H1 (cell line): ENCODE measurements at places on chromosomes 2 and 18. TPM values are rescaled to one million over a fixed set of nuclear protein-coding genes. Genes with fewer than 3 reads are reported as not detected.

Gene CCDC74B
- 6.4 and 8.1 TPM in 2 replicates for polyA plus RNA-seq

GRCh38 chr2:209986415-209986814 is 16.0 kb upstream of the RPE start:
- H3K36me3 ChIP-seq, result no peaks in the 10 kb centered on the region
- no peaks in the 10 kb centered on the region for H3K4me1 ChIP-seq
- H3K4me3 ChIP-seq, result no peak overlapping the region

- no peaks in the 10 kb centered on the region for H3K27me3 ChIP-seq
- no peak overlapping the region for H3K4me3 ChIP-seq
- DNase-seq, result no peak
- H3K4me1 ChIP-seq, result no peaks in the 10 kb centered on the region
- H3K36me3 ChIP-seq, result no peaks in the 10 kb centered on the region
- H3K27ac ChIP-seq, result no peak overlapping the region
Measured at GRCh38 chr2:173117678-173118077, 42.0 kb downstream of the MAP3K20 start.

- no peak overlapping the region for H3K4me3 ChIP-seq
- H3K27me3 ChIP-seq, result no peaks in the 10 kb centered on the region
- DNase-seq, result no peak
- no peak overlapping the region for H3K27ac ChIP-seq
- no peaks in the 10 kb centered on the region for H3K36me3 ChIP-seq
- H3K4me1 ChIP-seq, result no peaks in the 10 kb centered on the region; the same call in 1 of the 2 replicates
Measured at GRCh38 chr18:48330016-48330991, 78.9 kb downstream of the ZBTB7C start.

- H3K27ac ChIP-seq, result no peak overlapping the region
- no peaks in the 10 kb centered on the region for H3K36me3 ChIP-seq
- H3K4me1 ChIP-seq, result no peaks in the 10 kb centered on the region
- H3K4me3 ChIP-seq, result no peak overlapping the region
- no peaks in the 10 kb centered on the region for H3K27me3 ChIP-seq
Measured at GRCh38 chr18:44927127-44927849, 246.6 kb downstream of the SETBP1 start.

DNA sequence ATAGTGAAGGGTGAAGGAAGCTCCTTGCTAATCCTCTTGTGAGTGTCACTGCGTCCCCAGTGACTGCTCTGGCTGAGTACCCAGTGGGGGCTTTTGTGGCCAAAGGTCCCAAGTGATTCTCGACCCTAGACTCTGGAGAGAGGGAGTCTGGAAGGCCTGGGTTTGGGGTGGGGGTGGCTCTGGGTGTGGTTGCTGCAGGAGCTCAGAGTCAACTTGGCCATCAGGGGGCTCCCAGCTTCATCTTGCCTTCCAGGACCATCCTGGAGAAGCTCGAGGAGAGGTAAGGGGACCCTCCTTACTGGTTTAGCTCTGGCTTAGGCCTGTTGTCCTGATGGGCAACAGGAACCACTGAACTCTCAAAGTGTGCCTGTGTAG is 592 bp downstream of the PSD4 start:
- H3K4me1 ChIP-seq, result no peaks in the 10 kb centered on the region; the same call in 1 of the 2 replicates
- DNase-seq, result no peak
- no peaks in the 10 kb centered on the region for H3K27me3 ChIP-seq

Gene SDC1
- 71.4 and 73.3 TPM in 2 replicates for polyA plus RNA-seq

- no peak for DNase-seq
- peaks cover 4% of the 10 kb centered on the region; the same call in 1 of the 2 replicates for H3K4me1 ChIP-seq
- H3K36me3 ChIP-seq, result no peaks in the 10 kb centered on the region
- H3K27ac ChIP-seq, result no peak overlapping the region
- peaks cover 18% of the 10 kb centered on the region for H3K27me3 ChIP-seq
Measured at GRCh38 chr2:102253140-102253752, 58.1 kb upstream of the IL1RL1 start.

Gene EFR3B
- 3.4 and 4.9 TPM in 2 replicates for polyA plus RNA-seq

- DNase-seq, result no peak
- H3K27me3 ChIP-seq, result no peaks in the 10 kb centered on the region
- H3K27ac ChIP-seq, result no peak overlapping the region
- H3K4me3 ChIP-seq, result no peak overlapping the region
Measured at GRCh38 chr2:238327751-238328150, 7.4 kb downstream of the TRAF3IP1 start.

Gene TRIM43
- not detected in 2 replicates for polyA plus RNA-seq

Gene ARHGAP28
- polyA plus RNA-seq, result 2.0 and 2.9 TPM in 2 replicates

DNA sequence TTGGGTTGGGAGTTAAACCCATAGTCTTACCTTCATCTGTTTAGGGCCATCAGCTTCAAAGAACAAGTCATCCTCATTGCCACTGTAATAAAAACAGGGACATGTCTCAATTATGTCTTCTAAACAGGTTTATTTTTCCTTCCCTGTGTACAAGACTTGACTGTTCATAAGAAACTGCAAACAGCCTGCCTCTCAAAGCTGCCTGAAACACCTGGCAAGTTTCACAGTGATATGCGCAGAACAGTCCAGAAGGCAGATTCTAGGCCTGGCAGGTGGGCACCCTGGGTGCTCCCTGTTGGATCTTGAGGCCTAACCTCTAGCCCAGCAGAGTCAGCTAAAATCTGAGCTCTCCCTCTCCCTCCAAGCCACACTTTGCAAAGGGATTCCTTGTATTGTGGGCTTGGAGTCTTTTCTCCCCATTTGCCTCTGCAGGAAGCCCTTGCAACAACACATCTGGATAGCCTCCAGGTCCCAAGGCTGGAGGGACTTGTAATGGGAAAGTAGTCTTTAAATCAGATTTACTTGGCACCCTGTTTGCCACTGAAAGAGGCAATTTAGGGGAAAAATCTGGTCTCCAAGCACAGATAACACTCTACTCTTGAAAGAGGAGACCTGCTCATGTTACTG is 930 bp downstream of the IL1B start:
- H3K27ac ChIP-seq, result no peak overlapping the region
- H3K36me3 ChIP-seq, result no peaks in the 10 kb centered on the region
- no peak overlapping the region for H3K4me3 ChIP-seq
- H3K27me3 ChIP-seq, result no peaks in the 10 kb centered on the region

Gene MYO7B
- 0.05 TPM in 1 of 2 replicates, not detected in the other for polyA plus RNA-seq

Gene AGXT
- 0.03 TPM in 1 of 2 replicates, not detected in the other for polyA plus RNA-seq

GRCh38 chr2:217279556-217279955 is 419.7 kb upstream of the TNP1 start:
- H3K4me3 ChIP-seq, result no peak overlapping the region
- H3K27ac ChIP-seq, result no peak overlapping the region
- DNase-seq, result no peak
- no peaks in the 10 kb centered on the region for H3K36me3 ChIP-seq

DNA sequence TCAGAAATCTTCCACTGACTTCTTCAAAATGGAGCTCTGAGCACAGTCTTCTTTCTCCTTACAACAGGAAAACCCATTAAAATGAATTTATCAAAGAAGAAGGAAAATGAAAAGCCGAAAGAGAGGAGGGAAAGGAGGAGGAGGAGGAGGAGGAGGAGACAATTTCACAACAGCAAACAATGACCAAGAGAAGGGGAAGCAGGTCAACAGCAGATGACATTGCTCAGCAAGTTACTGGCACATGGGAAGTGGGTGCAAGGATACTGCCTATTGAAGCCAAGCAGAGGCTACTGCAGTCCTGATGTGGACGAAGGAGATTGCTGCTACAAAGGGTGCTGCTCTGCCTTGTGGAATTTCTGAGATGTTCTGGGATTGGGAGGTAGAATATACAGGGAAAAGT is 268.2 kb upstream of the FBXO11 start:
- no peak overlapping the region for H3K27ac ChIP-seq
- H3K27me3 ChIP-seq, result no peaks in the 10 kb centered on the region
- no peaks in the 10 kb centered on the region for H3K36me3 ChIP-seq
- H3K4me1 ChIP-seq, result no peaks in the 10 kb centered on the region

- no peak overlapping the region for H3K27ac ChIP-seq
- no peak overlapping the region for H3K4me3 ChIP-seq
- DNase-seq, result no peak
- H3K4me1 ChIP-seq, result no peaks in the 10 kb centered on the region
Measured at GRCh38 chr2:54479424-54479823, 23.3 kb downstream of the SPTBN1 start.

Gene ERICH2
- polyA plus RNA-seq, result 0.20 TPM in 1 of 2 replicates, not detected in the other

GRCh38 chr18:31217038-31217849 is 54.6 kb upstream of the DSC1 start:
- H3K27me3 ChIP-seq, result no peaks in the 10 kb centered on the region
- H3K4me1 ChIP-seq, result peaks cover 4% of the 10 kb centered on the region
- H3K4me3 ChIP-seq, result no peak overlapping the region
- no peaks in the 10 kb centered on the region for H3K36me3 ChIP-seq

Gene PSMA8
- polyA plus RNA-seq, result not detected in 2 replicates

Gene CPLX4
- not detected in 2 replicates for polyA plus RNA-seq

- H3K36me3 ChIP-seq, result no peaks in the 10 kb centered on the region
- no peaks in the 10 kb centered on the region for H3K27me3 ChIP-seq
- no peak for DNase-seq
- no peaks in the 10 kb centered on the region for H3K4me1 ChIP-seq
- H3K27ac ChIP-seq, result no peak overlapping the region
Measured at GRCh38 chr2:221420245-221420644, 151.9 kb downstream of the EPHA4 start.

GRCh38 chr2:36965751-36966369 is 476 bp downstream of the STRN start:
- peak; percentile 53 for DNase-seq
- peak overlapping the region; percentile 95 for H3K4me3 ChIP-seq
- no peaks in the 10 kb centered on the region for H3K27me3 ChIP-seq
- no peaks in the 10 kb centered on the region; the same call in 1 of the 2 replicates for H3K36me3 ChIP-seq
- H3K27ac ChIP-seq, result peak overlapping the region; percentile 78; the same call in 1 of the 2 replicates

- DNase-seq, result no peak
- H3K4me3 ChIP-seq, result no peak overlapping the region
- H3K4me1 ChIP-seq, result no peaks in the 10 kb centered on the region
- H3K36me3 ChIP-seq, result no peaks in the 10 kb centered on the region
- H3K27me3 ChIP-seq, result no peaks in the 10 kb centered on the region
Measured at GRCh38 chr2:579351-579886, 97.8 kb downstream of the TMEM18 start.

Gene SIX2
- 0.47 and 0.77 TPM in 2 replicates for polyA plus RNA-seq

Gene LYG2
- polyA plus RNA-seq, result not detected in 2 replicates
